Bronchial epithelial cell (primary cell): ENCODE measurements at places on chromosomes 7 and 10.

DNA sequence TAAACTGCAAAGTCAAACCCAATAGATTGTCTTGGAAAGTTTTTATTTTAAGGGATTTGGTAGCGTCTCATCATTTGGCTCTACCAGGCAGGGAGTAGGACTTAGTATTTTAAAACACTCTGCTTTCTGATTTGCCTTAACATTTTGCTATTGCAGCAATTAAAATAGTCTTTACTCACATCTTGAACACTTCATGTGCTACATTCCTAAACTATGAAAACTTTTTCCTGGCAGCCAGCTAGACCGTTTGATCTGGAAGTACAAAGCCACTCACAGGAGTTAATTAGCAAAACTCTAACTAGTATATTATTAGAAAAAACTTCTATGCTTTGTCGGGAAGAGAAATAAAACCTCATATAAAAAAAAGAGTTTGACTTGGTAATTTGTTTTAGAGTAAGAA, 111.4 kb downstream of the TFPI2 start:
- DNase-seq = peak; percentile 13

- no peak for DNase-seq
Measured at GRCh38 chr10:12583891-12584595, 234.7 kb downstream of the CAMK1D start.

GRCh38 chr10:88901984-88902789, 22.1 kb downstream of the STAMBPL1 start:
- no peak for DNase-seq

DNA sequence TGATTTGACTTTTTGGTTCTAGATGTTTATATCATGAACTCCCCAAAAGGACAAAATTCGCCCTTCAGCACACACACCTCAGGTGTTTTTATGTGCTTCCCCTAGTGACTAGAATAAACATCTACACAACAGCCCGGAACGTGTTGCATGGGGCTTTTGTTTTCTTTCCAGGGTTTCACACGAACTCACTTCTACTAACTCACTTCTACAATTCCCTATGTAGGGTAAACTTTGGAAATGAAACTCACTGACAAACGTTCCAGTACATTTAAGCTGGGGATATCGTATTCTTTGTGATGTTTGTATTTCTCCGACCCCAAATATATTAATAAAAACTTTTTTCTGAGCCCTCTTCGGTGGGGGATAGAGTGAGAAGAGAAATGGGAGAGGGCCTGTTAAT, 1.4 kb downstream of the TRA2A start:
- peak; percentile 54 for DNase-seq

DNA sequence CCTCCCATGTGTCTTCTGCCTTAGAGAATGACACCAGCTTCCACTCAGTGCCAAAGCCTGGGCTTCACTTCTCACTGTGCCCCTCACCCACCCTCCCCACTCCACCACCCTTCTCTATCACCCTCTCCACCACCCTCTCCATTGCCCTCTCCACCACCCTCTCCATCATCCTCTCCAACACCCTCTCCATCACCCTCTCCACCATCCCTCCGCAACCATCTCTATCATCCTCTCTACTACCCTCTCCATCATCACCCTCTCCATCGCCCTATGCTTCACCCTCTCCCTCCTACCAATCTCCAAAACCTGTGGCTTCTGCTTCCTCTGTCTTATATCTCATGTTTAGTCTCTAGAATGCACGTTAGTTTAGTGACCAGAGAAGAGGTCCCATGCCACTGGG, 91.0 kb upstream of the TMEM72 start:
- DNase-seq = no peak

DNA sequence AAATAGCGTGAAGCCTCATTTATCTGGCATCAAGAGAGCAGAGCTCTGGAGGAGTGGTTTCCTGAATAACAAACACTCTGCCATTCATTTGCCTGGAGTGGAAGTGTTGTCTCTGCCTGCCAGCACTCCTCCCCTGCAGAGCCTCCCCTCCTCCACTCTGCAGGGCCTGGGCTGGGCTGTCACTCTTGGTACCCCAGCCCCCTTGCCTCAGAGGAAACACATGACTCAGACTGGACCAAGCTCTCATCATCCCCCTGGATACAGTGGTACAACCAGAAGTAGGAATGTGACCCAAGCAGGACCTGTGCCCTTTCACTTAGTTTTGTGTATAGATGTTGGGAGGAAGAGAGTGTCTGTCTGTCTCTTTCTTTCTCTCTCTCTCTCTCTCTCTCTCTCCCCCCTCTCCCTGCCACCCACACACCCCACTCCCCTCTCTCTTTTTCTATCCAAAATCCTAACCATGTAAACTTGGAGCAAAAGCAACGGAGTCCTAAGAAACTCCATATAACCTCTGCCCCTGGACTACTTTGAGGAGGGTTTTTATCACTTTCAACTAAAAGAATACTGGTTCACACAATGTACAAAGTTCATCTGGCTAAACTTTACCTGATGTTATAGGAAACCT, 43.9 kb downstream of the DOCK4 start:
- DNase-seq = peak; percentile 31
